ENCODE measurements at places on chromosomes 7 and 10.
A peak's percentile ranks its signal among the peaks of the same experiment; 100 is the strongest.

GRCh38 chr7:7816084-7816483 is 97.7 kb upstream of the RPA3 start:
- DNase-seq = no peak

DNA sequence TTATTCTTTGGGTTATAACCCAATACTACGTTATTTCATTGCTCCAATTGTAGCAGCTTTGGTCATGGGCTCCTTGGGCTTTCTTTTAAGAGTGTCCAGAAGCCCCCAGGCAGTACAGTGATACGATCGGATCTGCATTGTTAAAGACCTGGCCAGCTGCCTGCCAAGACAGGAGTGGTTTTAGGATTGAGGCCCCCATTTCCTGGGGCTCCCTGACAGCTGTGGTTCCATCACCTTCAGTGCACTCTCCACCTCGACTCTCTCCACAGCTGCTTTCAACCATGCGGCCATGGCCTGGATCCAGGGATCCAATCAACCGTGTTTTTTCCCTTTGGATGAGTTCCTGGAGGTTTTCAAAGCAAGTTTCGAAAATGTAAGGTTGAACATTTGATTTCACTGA is 123.4 kb upstream of the BTBD16 start:
- DNase-seq = no peak

DNA sequence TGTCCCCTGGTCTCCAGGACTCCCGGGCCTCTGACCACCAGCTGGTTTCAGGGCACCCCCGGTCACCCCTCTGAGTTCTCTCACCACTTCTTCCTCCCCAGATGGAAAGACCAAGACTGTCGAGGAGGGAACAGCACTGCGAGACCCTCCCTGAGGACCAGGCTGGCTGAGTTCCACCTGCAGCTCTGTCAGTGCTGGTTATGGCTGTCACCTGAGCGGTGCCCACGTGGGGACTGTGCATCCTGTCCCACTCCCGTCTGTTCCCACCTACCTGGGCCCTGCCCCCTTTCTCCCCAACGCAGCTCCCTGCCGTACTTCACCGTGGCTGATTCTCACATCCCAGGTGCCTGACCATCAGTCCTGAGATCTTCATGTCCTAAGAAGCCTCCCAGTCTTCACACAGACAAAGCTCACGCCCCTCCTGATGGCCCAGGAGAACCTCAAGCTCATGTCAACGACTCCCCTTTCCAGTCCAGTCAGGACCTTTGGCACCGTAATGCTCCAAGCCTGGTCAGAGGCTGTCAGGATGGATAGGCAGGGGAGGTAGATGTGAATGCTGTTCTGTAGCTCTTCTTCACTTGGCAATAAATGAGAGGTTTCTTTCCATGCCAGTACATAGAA is 159.7 kb downstream of the USP6NL start:
- no peak for DNase-seq

DNA sequence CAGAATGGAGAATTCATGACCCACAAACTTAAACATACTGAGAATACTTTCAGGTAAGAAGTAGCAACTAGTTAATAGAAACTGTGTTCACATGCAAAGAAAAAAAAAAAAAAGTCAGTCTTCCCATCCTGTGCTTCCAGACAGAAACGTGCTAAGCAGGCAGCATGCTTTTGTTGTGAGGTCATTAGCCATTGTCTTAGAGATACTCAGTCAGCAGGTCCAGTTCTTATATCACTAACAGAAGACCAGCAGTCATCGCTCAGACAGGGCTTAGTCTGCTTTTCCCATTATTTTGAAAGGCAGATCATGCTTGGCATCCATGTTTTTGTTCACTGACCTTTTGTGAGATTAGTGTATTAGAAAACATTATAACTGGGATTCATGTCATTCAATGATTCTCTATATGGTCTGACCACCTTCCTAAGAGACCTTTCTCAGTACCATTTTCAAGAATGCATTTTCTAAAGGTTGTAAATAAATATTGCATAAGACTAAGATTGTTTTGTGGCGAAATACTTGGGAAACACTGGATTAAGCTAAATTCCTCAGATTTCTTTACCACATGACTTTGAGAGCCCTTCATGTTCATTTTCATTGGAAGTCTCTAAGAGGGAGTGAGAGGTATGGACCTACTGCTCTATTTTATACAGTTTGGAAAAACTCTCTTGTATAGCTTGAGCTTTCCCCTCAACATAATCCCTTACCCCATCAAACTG is 45.0 kb upstream of the AGBL3 start:
- DNase-seq = no peak

DNA sequence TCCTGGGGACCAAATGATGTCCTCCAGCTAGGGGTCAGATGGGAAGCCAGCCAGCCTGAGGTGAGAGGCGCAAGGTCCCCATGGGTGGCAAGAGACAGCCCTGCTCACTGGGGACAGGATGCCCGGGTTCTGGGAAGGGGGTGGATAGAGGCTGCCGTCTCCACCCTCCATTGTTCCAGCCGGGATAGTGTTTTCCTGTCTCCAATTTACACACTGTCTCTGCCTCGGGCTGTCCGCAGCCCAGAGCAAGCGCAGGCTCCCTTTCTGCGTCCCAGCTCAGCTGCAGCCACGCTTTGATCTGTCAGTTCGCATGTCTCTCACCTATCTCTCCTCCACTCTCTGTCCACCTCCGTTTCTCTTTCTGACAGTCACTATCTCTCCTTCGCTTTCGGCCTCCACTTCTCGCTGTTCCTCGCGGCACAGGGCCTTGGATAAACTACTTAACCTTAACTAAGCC is 2.1 kb downstream of the EPHB4 start:
- DNase-seq = no peak

- DNase-seq = no peak
Measured at GRCh38 chr7:66202441-66202840, 2.7 kb upstream of the TPST1 start.

DNA sequence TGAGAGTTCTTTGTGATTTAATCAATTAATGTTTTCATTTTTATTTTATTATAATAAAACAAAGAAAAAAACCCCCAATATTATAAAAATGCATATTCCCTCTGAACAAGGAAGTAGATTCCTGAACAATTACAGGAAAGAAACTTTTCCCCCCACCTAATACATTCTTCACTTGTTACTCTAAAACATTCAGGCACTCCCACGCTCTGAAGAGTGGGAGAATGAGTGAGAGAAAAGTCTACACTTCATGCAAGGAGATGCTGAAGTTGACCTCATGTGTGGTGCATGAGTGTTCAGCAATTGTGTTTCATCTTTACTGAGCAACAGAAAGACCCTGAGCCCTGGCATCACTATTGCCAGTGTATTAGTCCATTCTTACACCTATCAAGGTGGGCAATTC is 244.2 kb upstream of the IGFBP3 start:
- no peak for DNase-seq

- no peak for DNase-seq
Measured at GRCh38 chr10:104342941-104343411, 4.7 kb upstream of the ITPRIP start.

DNA sequence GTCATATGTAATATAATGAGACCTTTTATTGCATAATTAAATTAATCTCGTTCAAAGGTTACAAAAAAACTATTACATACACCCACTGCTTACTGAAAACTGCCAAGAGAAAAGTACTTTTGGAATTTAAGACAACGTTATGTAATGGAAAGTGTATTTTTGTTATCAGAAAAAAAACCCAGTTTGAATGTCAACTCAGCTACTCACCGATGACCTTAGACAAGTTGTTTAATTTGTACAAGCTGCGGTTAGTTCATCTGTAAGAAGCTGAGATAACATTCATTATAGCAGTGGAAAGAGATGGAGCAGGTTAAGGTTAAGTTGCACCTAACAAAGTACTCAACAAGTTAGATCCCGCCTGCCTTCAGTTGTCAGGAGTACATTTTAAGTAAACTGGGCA is 1.1 kb downstream of the PSMA2 start:
- DNase-seq = no peak

GRCh38 chr7:2123360-2123759 is 109.4 kb downstream of the MAD1L1 start:
- DNase-seq = no peak

DNA sequence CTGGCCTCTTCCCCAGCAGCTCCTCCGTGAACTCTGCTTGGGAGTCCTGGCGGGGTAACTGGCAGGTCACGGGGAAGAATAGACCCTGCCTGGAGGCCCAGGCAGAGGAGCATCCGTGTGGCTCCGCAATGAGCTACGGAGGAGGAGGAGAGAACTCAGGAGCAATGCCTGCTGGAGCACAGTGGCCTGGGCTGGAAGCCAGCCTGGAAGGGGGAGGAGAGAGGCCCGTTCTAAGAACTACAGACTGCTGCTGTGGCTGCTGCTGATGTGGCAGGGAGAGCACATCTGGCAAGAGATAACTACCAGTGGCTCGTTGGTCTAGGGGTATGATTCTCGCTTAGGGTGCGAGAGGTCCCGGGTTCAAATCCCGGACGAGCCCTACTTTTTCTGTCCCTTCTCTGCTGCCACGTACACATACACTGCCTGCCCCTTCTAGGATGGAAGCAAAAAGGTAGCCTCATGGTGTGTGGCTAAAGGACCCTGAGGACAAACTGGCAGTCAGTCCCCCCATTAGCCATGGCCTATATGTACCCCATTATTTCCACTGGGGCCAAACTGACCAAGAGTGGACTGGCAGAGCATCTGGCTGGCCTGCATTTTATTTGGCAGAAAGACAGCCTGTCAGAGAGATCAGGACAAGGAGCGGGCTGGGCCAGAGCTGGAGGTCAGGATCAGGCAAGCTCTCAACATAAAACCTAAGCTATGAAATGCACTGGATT is 7.7 kb upstream of the OPN1SW start:
- DNase-seq = no peak

GRCh38 chr7:99667179-99667578 is 12.6 kb downstream of the CYP3A5 start:
- DNase-seq = no peak

DNA sequence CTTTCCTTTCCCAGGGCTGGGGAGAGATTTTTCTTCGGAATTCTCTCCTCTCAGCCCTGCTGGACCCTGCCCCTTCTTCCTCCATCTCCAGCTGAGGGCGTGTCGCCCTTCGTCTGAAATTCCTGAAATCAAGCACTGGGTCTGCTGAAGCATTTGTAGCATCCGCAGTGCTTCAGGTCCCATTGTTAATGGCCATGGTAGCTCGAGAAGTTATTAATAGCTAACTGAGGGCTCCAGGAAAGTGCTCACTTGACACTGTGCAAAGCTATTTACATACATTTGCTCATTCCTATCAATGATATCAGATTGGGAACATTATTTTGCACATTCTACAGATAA is 515 bp downstream of the FAM149B1 start:
- DNase-seq = no peak

DNA sequence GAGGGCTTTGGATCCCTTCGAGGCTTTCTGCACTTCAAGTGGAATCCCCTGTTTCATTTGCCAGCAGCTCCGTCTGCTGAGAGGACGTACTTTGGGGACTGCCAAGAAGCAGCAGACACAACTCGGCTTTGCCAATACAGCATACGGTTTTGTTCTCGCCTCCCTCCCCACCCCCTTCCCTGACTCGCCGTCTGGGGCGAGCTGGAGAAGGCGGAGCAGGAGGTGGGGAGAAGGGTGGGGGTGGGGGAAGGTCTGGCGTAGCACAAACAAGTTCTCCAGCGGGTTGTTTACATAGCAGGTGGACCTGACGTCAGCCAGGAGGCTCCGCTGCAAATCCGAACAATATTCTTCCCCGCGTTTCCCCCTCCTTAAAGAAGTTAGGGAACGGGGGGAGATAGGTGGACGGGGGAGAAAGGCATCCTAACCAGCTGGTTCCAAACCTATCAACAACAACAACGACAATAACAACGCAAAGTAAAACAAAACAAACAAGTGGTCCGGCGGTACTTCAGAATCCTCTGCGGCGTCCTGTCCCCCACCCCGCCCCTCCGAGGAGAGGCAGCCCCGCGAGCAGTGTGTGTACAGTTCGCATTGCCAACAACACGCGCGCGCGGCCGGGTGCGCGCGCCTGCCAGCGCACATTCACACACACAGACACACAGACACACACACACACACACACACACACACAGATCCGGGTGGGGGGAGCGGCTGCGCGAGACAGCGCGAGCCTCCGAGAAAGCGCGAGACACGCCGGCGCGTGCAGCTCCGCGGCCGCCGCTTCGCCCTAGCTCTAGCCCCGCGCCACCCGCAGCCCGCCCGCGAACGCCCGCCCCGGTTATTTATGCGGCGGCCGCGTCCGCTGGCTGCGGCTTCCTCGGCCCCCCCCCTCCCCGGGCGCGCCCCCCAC is 167.0 kb upstream of the PPP1R3A start:
- DNase-seq = no peak

DNA sequence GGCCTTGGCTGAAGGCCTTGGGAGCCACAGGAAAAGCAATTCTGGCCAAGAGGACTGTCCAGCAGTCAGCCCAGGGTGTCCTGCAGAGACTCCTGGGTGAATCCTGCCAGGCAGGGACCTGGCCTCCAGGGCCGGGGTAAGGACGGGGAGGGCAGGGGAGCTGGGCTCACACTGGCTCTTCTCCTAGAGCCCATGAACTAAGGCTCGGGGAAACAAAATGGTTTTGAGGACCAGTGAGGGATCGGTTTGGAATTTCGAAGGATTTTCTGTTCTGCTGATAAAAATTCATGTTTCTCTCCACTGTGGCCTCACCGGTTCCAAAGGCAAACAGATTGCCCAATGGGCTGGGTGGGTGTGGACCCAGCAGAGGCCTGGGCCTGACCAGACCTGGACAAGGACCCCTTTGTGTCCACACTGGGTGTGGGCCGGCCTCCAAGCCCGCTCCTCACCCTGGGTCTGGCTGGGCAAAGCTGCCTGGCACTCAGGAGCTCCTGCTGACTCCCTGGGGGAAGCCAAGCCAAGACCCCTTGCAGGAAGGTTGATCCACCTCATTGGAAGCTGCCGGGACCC is 27.3 kb downstream of the FAM20C start:
- no peak for DNase-seq

GRCh38 chr10:76188216-76188615 is 756.8 kb downstream of the LRMDA start:
- DNase-seq = no peak

- no peak for DNase-seq
Measured at GRCh38 chr7:128172151-128172550, 68.9 kb upstream of the LEP start.

DNA sequence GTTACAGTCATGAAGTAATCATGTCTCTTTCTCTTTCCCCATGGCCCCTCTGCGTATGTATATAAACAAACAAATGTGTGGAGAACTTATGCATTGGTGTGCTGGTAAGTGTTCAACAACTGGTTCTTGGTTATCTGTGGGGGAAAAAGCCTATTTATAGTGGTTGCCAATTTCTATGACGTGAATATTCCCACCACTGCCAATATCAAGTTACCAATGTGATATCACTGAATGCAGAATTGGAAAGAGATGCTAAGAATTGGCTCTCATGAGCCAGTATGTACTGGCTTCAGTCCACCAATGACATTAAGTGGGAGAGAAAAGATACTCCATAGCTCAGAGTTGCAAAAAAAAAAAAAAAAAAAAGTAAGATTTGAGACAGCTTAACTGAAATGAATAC is 399.7 kb downstream of the REEP3 start:
- DNase-seq = no peak

GRCh38 chr7:112959276-112959675 is 127.4 kb downstream of the GPR85 start:
- DNase-seq = no peak

- no peak for DNase-seq
Measured at GRCh38 chr7:25391295-25391861, 163.1 kb upstream of the NPVF start.

- peak; percentile 5 for DNase-seq
Measured at GRCh38 chr10:50224330-50224952, 26.9 kb downstream of the ASAH2 start.

Data from stimulated activated CD8-positive, alpha-beta memory T cell treated with anti-CD3 and anti-CD28 coated beads, Interleukin-15, amount 100 ng/mL, for 48 hours (primary cell).